Cerebellum (tissue), 4 donors: ENCODE measurements at places on chromosomes 6 and 20.

DNA sequence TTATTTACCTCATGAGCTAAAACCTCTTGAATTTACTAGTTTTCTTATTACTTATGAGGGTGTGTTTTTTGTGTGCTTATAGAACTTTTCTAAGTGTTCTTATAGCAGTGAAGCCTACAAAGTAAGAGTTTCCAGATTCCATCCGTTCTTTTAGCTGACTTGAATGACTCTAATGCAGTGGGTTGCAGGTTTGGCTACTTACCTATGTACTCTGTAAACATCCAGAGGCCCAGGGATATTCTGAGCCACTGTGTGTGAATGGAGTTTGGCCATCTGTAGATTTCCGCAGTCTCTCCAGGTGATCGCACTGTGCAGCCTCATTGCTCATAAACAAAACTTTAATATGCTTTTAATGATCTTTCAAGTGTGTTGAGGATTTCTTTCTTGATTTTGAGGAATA is 157.8 kb downstream of the MYO6 start:
- DNase-seq = no peak

DNA sequence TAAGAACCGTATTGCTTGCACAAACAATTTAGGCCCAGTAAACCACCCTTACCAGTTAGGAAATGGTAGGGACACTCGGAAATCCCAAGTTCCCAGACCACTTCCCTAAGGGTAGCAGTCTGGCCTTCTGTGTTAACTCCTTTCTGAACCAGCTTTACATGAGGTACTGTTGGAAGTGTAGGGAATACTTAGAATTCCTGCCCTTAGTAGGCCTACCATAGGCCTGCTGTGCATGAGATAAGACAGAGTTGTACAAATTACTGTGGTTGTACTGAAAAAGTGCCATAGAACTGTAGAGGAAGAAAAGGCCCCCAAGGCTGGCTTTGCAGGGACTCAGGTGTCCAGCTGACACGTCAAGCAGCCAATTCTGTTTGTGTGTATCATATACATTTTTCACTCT is 11.1 kb downstream of the RPRD1B start:
- DNase-seq = no peak

- no peak for DNase-seq
These were observed 139.5 kb downstream of the DLL1 start for GRCh38 chr6:170151321-170151771.

DNA sequence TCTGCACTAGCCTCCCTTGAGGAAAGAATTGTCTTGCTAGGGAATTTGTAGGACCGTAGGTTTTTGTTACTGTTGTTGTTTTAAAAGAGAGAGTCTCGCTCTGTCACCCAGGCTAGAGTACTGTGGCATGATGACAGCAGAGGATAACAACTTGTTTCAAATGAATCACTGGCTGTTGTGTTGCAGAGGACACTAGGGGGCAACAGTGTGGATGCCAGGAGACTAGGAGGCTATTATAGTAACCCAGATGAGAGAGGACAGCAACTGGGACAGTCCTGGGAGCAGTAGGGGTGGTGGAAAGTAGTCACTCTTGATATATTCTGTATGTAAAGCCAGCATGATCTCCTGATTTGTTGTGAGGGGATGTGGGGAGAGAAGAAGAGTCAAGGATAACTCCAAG is 41.8 kb upstream of the LAMA4 start:
- no peak for DNase-seq

DNA sequence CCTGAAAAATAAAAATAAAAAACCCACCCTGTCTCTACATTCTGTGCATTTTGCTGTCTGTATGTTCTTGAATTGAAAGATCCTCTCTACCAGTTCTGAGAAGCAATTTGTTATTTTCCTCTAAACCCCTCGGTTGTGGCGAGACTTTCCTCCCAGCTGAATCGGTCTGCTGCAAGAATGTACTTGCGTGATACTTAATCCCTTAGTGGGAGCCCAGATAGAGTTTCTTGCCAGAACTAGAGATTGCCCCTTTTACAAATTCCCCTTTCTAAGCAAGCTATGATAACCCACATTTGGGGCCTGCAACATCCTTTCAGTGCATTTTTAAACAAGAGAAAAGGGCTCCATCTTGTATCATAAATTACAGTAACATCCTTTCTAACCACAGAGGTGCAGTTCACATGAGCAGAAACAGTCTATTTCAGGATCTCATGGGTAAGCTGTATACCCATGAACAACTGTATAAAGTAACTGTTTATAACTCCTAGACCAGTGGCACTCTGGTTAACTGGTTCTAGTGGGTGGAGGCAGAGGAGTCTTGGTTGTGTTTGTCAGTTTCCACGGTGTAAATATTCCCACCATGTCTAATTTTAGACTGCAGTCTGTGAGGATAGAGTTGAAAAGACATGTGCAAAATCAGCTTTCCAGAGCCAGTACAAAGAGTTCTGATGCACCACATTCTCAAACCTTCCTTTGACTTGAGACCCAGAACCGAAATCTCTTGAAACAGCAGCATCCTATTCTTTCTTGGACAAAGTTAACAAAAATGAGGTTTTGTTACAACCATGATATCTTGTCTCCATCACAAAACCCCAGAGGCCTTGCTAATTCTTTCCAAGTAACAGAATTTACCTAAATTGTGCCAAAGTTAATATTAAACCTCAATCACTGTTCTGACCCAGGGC is 113.1 kb upstream of the ZNF217 start:
- no peak for DNase-seq

- no peak for DNase-seq
These were observed 103.0 kb upstream of the SYNDIG1 start for GRCh38 chr20:24366336-24367004.

DNA sequence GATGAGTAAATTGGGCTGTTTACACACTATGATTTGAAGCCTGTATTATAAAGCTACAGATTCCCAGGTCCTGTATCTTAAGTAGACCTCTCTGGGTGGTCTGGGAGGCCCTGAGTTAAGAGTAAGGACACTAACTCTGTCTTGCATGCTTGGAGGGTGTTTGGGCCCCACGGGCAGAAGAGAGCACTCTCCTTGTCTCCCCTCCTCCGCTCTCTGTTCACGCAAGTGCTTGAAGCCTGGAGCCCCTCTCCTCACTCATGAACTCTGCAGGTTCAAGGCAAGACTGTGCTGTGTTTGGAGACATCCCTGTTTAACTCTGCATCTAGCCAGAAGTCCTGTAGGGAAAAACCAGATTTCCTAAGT is 154.0 kb downstream of the ZDHHC14 start:
- no peak for DNase-seq

DNA sequence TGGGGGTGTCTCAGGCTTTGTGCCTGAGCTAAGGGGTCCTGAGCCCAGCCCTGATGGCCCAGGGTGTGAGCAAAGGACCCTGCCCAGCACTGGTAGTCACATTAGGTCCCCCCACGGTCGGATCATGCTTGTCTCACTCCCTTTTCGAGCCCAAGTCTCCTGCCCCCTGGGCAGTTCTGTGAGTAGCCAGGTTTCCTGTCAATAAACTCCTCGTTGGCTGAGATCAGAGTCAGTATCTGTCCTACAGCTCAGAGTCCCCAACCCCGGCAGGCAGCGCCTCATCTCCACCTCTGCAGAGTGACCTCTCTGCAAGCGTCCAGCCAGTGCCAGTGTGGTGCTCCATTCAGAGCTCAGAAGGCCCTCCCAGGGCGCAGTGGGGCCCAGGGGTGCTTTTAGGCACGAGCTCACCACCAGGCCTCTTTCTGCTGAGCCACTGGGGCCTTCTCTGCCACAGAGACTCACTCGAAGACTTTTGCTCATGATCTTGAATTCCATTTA is 93.7 kb upstream of the PMEPA1 start:
- no peak for DNase-seq

GRCh38 chr20:35329435-35330139 is 37.4 kb upstream of the FAM83C start:
- no peak for DNase-seq

DNA sequence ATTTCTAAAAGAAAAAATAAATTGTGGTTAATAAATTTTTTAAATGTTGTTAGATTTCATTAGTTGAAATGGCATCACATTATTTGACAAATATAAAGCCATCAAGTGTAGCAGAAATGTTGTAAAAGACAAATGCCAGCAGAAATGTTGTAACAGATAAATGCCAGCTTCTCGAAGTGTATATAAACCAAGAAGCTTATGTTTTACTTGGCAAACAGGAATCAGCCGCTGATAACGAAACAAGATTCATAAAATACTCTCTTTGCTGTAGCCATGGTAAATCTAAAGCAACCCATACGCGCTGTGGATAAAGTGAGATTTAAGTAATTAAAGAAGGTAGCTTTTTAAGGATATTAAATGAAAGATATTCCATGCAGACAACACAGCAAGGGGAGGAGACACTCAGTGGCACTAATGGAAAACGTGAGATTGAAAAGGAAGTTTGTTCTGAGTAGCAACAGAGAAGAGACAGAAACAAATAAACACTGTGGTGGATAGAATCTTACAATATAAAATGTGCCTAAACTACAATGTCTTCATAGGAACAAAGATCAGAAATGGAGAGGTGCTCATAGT is 29.6 kb downstream of the BTBD9 start:
- no peak for DNase-seq

GRCh38 chr6:132614554-132614953 is 9.5 kb downstream of the TAAR2 start:
- DNase-seq = no peak

DNA sequence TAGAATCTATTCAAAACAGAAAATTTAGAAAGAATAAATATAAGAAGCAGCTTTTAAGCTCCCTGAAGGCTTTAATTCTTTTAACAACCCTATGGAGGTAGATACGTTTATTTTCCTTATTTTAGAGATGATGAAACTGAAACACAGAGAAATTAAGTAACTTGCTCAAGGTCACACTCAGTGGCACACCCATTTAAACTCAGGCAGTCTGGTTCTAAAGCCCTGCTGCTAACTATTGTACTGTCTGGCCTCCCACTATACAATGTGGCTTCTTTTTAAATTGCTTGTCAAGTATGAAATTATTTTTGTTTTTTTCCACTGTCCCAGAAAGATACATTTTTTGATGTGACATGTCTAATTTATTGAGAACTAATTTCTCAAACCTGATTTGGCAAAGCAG is 55.7 kb downstream of the FAM217A start:
- DNase-seq = no peak

GRCh38 chr6:109867009-109867969 is 110.8 kb upstream of the GPR6 start:
- DNase-seq = peak; percentile 51

DNA sequence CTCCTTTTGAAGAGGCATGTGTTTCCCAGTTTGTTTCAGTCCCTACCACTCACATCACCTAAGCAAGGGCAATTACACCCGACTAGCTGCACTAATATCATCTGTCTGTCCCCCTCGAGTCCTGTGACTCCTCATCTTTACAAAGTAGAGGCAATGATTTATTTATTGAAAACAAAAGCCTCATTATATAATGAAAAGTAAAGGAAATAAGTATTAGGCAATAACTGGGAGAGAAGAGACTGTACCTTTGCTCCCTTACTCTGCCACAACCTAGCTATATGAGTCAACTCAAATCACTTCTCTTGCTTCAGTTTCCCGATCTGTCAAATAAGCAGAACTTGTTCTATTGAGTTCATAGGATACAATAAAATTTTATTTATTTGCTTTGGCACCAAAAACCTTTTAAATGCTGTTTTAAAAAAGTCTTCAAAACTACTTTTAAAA is 38.9 kb downstream of the CSNK2A1 start:
- no peak for DNase-seq

- no peak for DNase-seq
These were observed 70.0 kb downstream of the FAM50B start for GRCh38 chr6:3919130-3919628.

DNA sequence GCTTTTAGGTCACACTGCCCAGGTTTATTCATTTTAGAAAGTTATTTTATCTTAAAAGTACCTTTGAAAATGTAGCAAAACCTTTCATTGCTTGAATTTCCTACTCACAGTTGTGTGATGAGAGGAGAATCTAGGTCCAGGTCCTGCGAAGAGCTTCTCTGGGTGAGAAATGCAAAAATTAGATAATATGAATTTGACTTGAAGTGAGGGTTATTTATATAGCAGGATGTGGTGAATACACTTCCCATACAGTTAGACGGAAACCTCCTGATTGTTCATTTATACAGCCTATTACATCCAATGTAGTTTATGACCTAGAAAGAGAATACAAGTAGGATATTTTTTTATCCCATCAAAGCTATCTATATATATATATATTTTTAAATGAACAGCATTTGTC is 30.5 kb downstream of the CDKAL1 start:
- DNase-seq = no peak

- DNase-seq = no peak
These were observed 13.0 kb upstream of the MUC22 start for GRCh38 chr6:30997301-30997700.

DNA sequence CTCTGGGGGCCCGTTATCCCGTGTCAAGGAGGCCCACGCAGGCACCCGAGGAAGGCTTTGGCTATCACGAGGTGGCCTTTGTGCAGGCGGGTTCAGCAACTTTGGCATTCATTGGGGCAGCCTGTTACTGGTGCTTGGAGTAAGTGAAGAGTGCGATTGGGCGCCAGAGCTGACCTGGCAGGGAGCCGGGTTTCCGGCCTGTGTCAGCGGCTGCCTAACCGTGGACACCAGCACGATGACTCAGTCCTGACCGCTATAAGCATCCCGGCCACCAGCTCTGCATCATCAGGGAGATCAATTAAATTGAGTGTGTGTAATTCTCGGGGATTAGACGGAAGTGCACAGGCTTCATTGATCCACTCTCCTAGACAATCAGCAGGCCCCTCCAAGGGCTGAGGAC is 45.9 kb downstream of the CDH4 start:
- no peak for DNase-seq

GRCh38 chr6:23523771-23524170 is 602.2 kb upstream of the NRSN1 start:
- no peak for DNase-seq

- DNase-seq = no peak
These were observed 112.9 kb upstream of the PDE7B start for GRCh38 chr6:135738636-135739035.

GRCh38 chr20:64115171-64115911 is 8.0 kb upstream of the NPBWR2 start:
- peak; percentile 86 for DNase-seq

- no peak for DNase-seq
These were observed 210.8 kb downstream of the CDKAL1 start for GRCh38 chr6:20744911-20745557.

DNA sequence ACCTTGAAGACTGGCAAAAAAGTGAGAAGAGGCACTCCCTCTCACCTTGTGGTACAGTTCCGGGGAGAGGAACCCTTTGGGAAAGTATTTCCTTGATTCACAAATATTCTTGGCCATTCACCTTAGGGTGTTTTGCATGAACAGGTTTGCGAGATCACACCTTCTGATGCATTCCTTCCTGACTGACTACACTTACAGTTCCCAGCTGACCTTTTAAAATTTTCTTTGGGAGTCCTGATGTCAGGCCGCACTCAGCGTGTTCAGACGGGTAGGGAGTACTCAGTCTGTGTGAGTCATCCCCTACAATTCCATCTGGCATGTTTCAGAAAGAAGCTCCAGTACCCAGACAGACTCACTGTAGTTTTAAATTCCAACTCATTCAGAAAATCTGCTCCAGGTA is 1.7 kb downstream of the ADGRF4 start:
- DNase-seq = peak; percentile 34
